SW 1271 (cell line): ENCODE measurements at places on chromosomes 6 and 20.

DNA sequence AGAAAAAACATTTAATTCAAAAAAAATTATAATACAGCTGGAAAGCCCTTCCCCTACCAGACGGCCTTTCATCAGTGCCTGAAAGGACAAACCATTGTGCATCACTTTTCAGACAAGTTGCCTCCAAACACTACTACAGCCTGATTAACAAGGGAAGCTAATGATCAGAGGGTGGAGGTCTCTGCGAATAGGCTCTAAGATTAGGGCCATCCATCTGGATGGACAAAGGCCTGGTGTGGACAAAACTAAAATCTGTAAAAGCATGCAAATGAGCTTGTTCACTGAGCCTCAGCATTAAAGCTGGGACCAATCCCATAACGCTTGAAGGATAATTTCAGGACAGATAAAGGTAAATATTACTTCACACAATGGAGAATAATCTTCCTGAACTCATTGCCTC, 228.7 kb upstream of the PLN start:
- DNase-seq = no peak

GRCh38 chr20:44067650-44068081, 119.3 kb downstream of the JPH2 start:
- DNase-seq = no peak

GRCh38 chr6:31633447-31633846, 12.9 kb downstream of the PRRC2A start:
- DNase-seq = no peak

DNA sequence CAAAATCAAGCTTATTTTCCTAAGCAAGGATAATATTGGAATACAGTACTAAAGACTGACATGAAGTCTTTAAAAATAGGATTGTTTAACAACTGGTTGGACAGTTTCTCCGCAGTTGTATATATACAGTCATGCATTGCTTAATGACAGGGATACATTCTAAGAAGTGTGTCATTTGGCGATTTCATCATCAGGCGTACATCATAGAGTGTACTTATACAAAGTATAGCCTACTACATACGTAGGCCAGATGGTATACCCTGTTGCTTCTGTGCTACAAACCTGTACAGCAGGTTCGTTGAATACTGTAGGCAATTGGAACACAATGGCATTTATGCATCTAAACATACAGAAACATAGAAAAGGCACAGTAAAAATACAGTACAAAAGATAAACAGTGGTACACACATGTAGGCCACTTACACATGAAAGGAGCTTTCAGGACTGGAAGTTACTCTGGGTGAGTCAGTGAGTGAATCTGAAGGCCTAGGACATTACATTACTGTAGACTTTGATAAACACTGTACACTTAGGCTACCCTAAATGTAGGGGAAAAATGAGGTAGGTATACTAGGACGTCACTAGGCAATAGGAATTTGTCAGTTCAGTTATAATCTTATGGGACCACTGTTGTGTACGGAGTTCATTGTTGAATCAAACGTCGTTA, 20.1 kb downstream of the HECA start:
- no peak for DNase-seq

- DNase-seq = no peak
Observed at GRCh38 chr6:39800034-39801032, 8.2 kb downstream of the DAAM2 start.

- DNase-seq = no peak
Observed at GRCh38 chr20:32067234-32067821, 15.3 kb downstream of the HCK start.

- DNase-seq = no peak
Observed at GRCh38 chr6:143539734-143540133, 28.2 kb upstream of the FUCA2 start.

GRCh38 chr20:21498635-21499034, 15.2 kb downstream of the NKX2-2 start:
- DNase-seq = no peak

DNA sequence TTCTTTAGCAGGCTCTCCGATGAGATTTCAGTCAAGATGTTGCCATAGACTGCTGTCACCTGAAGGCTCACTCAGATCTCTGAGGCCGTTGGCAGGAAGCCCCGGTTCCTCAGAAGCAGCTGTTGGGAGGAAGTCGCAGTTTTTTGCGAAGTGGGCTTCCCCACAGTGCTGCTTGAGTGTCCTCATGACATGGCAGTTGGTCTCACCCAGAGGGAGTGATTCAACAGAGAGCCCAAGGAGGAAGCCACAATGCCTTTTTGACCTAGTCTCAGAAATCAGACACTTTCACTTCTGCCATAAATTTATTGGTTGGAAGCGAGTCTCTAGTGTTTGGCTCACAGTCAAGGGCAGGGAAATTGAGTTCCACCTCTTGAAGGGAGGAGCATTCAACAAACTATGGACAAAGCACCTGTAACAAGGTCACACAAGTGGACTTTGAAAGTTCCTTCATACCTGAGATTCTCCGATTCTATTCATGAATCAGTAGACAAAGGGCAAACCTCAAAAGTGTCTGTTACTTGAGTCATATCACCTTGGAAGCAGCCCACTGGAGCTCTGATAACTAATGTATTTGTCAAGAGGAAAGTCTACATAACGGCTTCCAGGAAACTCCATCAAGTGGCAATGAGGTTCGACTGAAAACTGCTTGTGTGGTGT, 208.3 kb downstream of the TASP1 start:
- no peak for DNase-seq

GRCh38 chr6:80728101-80728750, 621.8 kb downstream of the BCKDHB start:
- DNase-seq = no peak

DNA sequence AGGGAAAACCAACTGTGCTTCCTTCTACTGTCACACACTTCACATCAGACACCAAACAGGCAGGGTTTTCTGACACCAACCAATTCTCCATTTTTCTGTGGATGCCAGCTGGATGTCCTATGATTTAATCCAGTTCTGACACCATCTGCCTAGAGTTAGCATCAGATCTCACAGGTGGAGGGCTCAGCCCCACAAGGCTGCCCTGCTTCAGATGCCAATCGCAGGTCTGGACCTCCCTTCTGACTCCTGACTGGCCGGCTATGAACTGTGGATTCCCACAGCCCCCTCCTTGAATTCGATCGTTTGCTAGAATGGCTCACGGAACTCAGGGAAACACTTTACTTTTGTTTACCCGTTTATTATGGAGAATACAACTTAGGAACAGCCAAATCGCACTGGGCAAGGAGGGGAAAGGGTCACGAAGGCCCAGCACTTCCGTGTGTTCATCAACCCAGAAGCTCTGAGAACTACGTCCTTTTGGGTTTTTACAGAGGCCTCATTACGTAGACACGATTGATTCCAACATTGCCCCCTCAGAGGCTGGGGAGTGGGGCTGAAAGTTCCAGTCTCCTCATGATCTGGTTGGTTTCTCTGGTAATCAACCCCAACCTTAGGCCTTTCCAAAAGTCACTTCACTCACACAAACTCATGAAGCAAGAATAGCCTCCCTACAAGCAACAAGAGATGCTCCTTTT, 25.4 kb upstream of the MAS1 start:
- DNase-seq = no peak

DNA sequence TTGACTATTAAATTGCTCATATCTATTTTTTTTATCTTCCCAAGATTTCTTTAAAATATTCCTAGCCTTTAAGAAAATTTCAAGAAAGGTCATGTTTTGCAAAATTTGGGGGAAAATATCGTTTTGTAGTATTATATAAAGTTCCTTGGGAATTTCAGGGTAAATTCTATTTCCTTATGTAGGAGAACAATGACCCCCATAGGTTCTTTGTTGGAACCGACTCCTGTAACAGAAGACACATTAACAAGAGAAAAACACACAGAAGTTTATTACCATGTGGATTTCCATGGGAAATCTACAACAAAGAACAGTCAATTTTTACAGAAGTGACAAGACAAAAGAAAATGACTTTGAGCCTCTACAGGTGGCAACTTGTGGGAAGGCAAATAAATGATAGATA, 68.1 kb downstream of the ADGB start:
- DNase-seq = no peak

DNA sequence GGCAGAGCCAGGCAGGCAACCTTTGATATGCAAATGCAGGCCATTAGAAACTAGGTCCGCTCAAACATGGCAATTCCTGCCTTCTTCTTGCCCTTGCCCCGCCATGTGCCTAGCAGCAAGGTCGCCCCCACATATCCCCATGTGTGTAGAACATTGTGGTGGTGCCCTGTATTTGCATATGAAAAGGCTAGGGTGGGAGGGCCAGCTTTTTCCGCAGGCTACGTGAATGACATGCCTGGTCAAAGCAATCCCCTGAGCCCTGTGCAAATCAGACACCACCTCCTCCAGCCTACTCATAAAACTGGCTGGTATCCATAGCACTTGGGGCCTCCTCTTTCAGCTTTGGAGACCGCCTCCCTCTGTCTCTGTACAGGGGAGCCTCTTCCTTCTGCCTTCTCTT, 31.6 kb downstream of the GSTA2 start:
- DNase-seq = no peak

- DNase-seq = no peak
Observed at GRCh38 chr20:13423472-13424173, 202.5 kb downstream of the ISM1 start.

- no peak for DNase-seq
Observed at GRCh38 chr20:64143018-64143801, 21.0 kb upstream of the MYT1 start.

DNA sequence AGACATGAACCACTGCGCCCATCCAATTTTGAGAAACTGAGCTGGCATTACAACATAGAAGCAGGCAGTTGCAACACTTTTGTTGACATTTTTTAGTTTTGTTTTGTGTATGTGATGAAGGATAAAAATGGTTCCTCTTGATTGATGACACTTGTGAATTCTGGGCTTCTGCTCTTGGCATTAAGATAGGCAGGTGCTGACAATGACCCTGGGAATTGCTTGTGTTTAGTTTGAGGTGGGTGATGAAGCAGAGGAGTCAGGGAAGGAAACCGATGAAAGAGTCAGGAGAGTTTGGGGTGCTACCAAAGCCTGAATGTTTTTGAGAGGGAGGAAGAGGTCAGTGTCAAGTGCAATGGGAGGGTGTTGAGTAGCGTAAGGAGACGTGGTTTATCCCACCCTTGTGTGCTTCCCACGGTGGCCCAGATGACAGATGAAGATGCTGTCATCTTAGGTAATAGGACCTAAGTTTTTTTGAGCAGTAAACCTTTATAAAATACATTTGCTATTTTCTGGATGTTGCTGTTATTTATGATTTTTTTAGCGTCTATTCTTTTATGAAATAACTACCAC, 19.4 kb downstream of the CDS2 start:
- no peak for DNase-seq

GRCh38 chr6:151263967-151264366, 24.2 kb downstream of the AKAP12 start:
- no peak for DNase-seq

GRCh38 chr6:135673501-135674309, 176.2 kb upstream of the AHI1 start:
- no peak for DNase-seq

DNA sequence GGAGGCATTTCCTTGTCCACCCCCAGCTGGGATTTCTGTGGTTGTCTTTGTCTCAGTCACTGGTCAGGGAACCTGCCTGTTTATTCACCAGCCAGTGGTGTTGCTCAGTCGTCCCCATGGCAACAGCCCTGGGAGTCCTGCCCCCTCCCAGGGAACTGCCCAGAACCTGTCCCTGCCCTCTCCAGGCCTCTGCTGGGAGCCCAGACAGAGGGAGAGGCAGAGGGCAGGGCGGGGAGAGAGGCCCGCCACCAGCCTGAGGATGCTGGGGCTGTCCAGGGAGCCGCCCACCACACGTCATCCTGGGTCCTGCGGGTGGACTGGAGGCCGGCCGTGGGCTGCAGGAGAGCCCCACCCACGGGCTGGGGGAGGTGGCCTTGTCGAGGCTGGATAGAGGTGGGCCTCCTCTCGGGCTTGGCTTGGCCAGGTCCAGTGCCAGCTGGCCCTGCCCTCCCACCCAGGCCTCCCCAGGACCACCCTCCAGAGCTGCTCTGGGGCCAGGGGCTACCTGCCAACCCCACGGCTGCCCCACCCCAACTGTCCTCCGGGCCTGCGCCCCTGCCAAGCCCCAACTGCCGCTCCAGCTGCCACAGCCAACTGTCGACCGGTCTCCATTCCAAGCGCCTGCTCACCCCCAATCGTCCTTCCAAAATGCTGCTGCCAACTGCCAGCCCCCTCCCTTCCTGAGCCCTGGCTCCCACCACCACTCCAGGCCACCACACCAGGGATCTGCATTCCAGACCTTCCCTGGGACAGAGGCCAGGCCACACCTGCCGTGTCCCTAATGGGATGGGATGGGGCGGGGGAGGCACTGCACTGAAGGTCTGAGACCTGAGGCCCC, 4.2 kb upstream of the ZBTB46 start:
- DNase-seq = peak; percentile 70

DNA sequence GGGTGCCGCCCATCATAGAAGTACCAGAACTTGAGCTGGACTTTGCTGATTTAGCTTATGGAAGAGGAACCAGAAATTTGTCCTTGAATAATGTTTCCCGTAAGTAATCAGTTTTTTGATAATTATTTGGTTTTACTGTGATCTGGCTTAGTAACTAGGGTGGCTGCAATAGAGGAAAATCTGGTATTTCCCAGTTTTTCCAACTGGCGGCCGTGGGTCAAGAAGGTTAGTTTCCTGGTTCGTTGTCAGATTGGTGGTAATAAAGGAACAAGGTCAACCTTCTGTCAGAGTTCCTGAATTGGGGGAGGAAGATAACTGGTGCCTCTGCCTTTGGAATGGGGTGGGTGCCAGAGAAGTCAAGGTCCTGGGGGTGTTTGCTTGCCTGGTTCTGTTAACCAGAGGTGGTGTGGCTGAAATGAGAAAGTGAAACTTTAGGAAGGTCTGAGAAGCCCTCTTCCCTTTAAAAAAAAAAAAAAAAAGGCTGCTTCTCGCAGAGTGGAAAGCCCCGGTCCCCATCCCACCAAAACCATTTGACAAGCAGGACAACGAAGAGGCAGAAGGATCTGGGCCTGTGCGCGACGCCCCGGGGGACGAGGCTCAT, at the start of gene CALHM6:
CALHM6 (plus strand) TSS at position 45 of the 601 bp plus-strand sequence; CDS start at position 600, 555 bp downstream.
- no peak for DNase-seq

DNA sequence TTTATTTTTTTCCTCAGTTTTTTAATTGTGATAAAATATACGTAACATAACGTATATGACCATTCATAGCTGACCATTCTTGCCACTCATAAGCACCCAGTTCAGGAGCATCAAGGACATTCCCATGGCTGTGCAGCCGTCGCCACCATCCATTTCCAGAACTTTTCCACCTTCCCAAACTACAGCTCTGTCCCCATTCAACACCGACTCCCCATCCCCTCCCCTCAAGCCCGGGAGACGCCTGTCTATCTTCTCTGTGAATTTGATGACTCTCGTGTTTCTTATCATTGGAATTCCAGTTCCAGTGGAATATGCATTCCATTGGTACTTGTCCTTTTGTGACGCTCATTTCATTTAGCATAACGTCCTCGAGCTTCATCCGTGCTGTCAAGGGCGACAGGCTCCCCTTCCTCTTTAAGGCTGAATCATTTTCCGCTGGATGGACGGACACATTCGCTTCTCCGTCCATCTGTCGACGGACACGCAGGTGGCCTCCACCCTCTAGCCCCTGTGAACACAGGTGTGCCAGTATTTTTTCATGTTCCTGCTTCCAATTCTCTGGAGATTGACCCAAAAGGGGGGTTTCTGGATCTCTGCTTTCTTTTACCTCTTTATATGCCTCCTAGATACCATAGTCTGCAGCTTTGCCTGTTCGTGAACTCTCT, 88.1 kb downstream of the YTHDF1 start:
- DNase-seq = no peak
